ENCODE measurements at places on chromosomes 5 and 9. TPM values are rescaled to one million over a fixed set of nuclear protein-coding genes. Genes with fewer than 3 reads are reported as not detected.

UNC13B gene
- 27.0 TPM for polyA plus RNA-seq

GRCh38 chr5:158746979-158747378, 352.7 kb downstream of the EBF1 start:
- DNase-seq = no peak

INSL4 gene
- not detected for polyA plus RNA-seq

ZFP2 gene
- 8.5 TPM for polyA plus RNA-seq

CA9 gene
- polyA plus RNA-seq = 0.20 TPM

DNA sequence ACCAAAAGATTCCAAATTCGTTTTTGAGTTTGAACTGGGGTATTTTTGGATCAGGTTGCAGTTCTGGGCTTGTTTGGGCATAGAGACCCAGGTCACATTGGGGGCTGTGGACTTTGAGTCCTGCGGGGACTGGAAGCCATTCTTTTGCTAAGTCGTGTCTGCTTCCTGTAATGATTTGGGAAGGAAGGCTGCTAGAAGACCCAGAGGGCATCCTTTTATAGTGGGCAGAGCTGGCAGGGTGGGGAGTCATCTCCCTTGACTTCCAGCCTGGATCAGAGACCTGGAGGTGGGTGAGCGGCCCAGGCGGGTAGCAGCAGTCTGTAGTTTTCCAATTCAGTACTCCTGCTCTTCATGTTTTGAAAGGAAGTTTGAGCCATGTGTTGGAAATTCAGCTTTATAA, 11.3 kb downstream of the ZNF618 start:
- DNase-seq = no peak

DNA sequence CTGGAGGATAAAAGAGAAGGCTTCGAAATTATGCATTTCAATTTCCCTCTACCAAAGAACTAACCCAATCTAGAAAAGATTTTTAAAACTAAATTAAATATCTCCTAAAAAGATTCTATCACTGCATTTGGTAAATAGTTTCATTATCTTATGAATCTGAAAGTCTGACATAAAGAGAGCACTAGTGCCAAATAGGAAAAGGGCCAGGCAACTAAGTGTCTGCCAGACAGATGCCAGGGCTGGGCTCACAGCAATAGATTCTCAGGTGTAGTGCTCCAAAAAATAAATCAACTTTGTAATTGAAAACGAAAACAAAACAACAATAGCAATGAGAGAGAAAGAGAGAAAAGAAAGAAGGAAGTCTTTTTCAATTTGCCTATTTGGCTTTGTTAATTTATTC, 157.7 kb upstream of the GNA14 start:
- no peak for DNase-seq

GRCh38 chr9:36165826-36166167, 3.4 kb upstream of the CCIN start:
- DNase-seq = no peak

MLANA gene
- 0.66 TPM for polyA plus RNA-seq

PPP2R2B gene
- 18.2 TPM for polyA plus RNA-seq
